Endothelial cell of umbilical vein (primary cell): ENCODE measurements at places on chromosomes 7 and 10. TPM values are rescaled to one million over a fixed set of nuclear protein-coding genes. Genes with fewer than 3 reads are reported as not detected.

SNX10 gene
- 0.10 and 0.25 TPM in 2 replicates for polyA plus RNA-seq

GGCT gene
- polyA plus RNA-seq: 14.7 and 21.1 TPM in 2 replicates

VSTM4 gene
- polyA plus RNA-seq: 0.06 and 0.07 TPM in 2 replicates

INA gene
- polyA plus RNA-seq: 0.25 and 0.29 TPM in 2 replicates

GHRHR gene
- polyA plus RNA-seq: not detected in 2 replicates

GLCCI1 gene
- 2.3 and 2.9 TPM in 2 replicates for polyA plus RNA-seq

PTPN20 gene
- 0.05 TPM in 1 of 2 replicates, not detected in the other for polyA plus RNA-seq

BAG3 gene
- 22.3 and 25.2 TPM in 2 replicates for polyA plus RNA-seq

NKX2-3 gene
- polyA plus RNA-seq: not detected in 2 replicates

NXPH1 gene
- not detected in 2 replicates for polyA plus RNA-seq

CYP3A4 gene
- not detected in 2 replicates for polyA plus RNA-seq

PIP gene
- polyA plus RNA-seq: not detected in 2 replicates

SEC31B gene
- 13.3 and 14.4 TPM in 2 replicates for polyA plus RNA-seq

IGFBP1 gene
- polyA plus RNA-seq: 0.56 and 0.57 TPM in 2 replicates

DOCK4 gene
- polyA plus RNA-seq: 37.5 and 47.4 TPM in 2 replicates

ERVW-1 gene
- polyA plus RNA-seq: not detected in 2 replicates

AKR1C2 gene
- 0.59 and 0.84 TPM in 2 replicates for polyA plus RNA-seq

RPEL1 gene
- 0.04 and 0.11 TPM in 2 replicates for polyA plus RNA-seq

GNGT1 gene
- not detected in 2 replicates for polyA plus RNA-seq

HTRA1 gene
- 270 and 309 TPM in 2 replicates for polyA plus RNA-seq

CDK14 gene
- 5.2 and 5.5 TPM in 2 replicates for polyA plus RNA-seq

MINDY4 gene
- 2.2 and 2.3 TPM in 2 replicates for polyA plus RNA-seq

DIP2C gene
- 3.0 and 3.6 TPM in 2 replicates for polyA plus RNA-seq

TAS2R5 gene
- polyA plus RNA-seq: 1.3 and 1.6 TPM in 2 replicates

JCAD gene
- polyA plus RNA-seq: 17.5 and 19.3 TPM in 2 replicates

SPDYE11 gene
- polyA plus RNA-seq: not detected in 2 replicates

CDC123 gene
- polyA plus RNA-seq: 57.0 and 65.6 TPM in 2 replicates

PPP1R17 gene
- not detected in 2 replicates for polyA plus RNA-seq

AKR1C1 gene
- 1.5 and 1.6 TPM in 2 replicates for polyA plus RNA-seq

AKR1C4 gene
- polyA plus RNA-seq: not detected in 2 replicates

DPYSL4 gene
- polyA plus RNA-seq: 27.1 and 35.0 TPM in 2 replicates

TMEM176A gene
- not detected in 2 replicates for polyA plus RNA-seq

MRLN gene
- not detected in 2 replicates for polyA plus RNA-seq

POLR2J2 gene
- 1.3 and 1.7 TPM in 2 replicates for polyA plus RNA-seq

PDZD7 gene
- 0.41 and 0.92 TPM in 2 replicates for polyA plus RNA-seq

CDH23 gene
- polyA plus RNA-seq: not detected in 2 replicates

SPDYE5 gene
- polyA plus RNA-seq: 0.05 TPM in 1 of 2 replicates, not detected in the other

C10orf53 gene
- polyA plus RNA-seq: not detected in 2 replicates

RBP3 gene
- polyA plus RNA-seq: not detected in 2 replicates

ADRB1 gene
- 0.23 and 0.49 TPM in 2 replicates for polyA plus RNA-seq

SRGN gene
- 331 and 384 TPM in 2 replicates for polyA plus RNA-seq

TMEM26 gene
- 0.05 and 0.07 TPM in 2 replicates for polyA plus RNA-seq

CNTNAP2 gene
- 0.02 TPM in 1 of 2 replicates, not detected in the other for polyA plus RNA-seq
